ENCODE measurements at places on chromosomes 12 and 14.

- peak; percentile 96 for DNase-seq
Measured at GRCh38 chr12:108854451-108855283, 2.7 kb downstream of the SSH1 start.

GRCh38 chr14:66724996-66725395 lies 217.0 kb downstream of the GPHN start:
- DNase-seq = no peak

DNA sequence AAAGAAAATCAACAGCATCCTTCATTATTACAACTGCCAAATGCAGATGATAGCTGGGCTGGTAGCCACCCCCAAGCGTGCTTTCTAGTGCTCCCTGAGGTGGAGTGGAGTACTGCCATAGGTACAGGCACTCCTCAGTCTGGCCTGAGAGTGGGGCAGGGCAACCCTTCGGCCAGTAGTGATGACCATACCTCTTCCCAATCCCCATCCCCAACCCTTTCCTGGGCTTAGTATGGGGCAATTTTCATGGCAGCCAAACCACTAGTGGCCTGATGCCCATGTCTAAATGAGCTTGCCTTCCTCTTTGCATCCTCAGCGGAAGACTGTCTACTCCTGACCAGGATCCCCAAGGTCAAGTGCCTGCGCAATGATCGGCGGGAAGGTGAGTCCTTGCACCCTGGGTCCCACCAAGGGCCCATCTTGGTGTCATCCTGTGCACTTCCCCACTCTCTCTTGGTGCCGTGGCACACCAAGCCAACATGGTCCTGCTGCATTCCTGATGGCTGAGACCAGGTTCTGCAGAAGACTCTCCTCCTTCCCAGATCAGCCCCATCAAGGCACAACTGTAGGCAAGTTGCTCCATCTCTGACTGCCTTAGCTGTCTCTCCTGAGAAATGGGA lies 65.8 kb downstream of the GALNT16 start:
- DNase-seq = no peak

- no peak for DNase-seq
Measured at GRCh38 chr12:68893741-68894140, 39.2 kb downstream of the CPM start.

GRCh38 chr14:81233615-81234014 lies 12.9 kb upstream of the GTF2A1 start:
- DNase-seq = no peak

- DNase-seq = peak; percentile 11
Measured at GRCh38 chr12:78146365-78146772, 315.7 kb downstream of the NAV3 start.

DNA sequence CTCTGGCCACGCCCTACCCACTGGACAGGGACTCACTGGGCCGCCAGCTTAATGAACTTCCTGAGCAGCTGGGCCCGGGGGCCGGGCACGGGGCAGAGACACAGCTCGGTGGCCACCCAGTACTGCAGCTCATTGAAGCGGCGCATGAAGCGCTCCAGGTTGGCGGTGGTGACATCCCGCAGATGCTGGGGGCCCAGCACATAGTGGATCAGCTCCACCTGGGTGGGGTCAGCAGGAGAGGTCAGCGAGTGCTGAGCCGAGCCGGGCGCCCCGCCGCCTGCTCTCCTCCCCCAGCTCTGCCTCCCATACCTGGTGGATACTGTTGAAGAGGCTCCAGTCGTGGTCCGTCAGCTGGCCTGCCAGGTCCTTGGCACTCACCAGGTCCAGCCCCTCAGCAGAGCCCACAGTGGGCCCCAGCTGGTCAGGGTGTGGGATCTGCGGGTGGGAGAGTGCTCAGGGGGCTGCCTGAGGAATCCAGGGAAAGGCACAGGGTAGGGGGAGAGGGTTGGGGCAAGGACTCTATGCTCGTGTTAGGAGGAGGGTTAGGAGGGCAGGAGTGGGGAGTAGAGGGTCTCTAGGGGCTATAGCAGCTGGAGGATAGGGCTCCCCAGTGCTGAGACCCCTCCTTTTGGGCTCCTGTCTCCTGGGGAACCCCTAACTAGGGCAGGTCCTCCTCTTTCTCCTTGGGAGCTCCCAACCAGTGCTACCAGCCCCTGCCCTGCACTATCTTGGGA lies 15.5 kb upstream of the ENDOU start:
- DNase-seq = no peak

DNA sequence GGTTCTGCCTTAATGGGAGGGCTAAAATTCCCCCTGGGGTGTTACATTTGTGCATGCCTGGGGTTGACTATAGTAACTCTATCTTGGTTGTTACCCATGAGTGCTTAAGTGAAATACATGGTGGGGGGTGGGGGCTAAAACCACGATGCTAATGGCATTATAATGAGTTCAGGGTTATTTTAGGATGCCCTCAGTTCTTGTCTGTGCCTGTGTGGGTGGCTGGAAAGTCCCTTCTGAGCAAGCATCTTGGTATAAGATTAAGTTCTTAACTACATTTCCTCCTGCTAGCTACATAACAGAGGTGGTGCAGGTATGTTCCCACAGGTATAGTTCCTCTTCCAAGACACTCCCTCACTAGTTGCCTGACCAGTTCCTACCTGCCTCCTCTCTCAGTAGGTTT lies 822.3 kb downstream of the LRFN5 start:
- peak; percentile 21 for DNase-seq

- no peak for DNase-seq
Measured at GRCh38 chr12:52630599-52631200, 12.3 kb upstream of the KRT73 start.

GRCh38 chr14:26855077-26855753 lies 257.4 kb upstream of the NOVA1 start:
- no peak for DNase-seq

DNA sequence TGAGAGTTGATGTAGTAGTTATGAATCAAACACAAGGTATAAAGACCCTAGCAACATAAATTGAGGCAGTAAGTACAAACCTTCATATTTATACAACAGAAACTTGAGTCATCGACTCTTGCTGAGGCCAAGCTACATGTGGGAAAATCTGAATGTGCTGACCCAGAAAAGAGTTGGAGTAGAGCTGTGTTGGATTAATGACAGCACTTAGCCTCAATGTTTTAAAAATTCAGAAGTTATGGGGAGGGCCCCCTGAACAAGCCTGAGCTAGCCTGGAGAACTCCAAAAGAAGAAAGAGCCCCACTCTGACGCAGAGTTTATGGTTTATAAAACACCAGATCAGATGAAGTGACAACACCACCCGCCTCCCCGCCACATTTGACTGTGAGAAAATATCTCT lies 100.0 kb downstream of the DUSP6 start:
- no peak for DNase-seq

DNA sequence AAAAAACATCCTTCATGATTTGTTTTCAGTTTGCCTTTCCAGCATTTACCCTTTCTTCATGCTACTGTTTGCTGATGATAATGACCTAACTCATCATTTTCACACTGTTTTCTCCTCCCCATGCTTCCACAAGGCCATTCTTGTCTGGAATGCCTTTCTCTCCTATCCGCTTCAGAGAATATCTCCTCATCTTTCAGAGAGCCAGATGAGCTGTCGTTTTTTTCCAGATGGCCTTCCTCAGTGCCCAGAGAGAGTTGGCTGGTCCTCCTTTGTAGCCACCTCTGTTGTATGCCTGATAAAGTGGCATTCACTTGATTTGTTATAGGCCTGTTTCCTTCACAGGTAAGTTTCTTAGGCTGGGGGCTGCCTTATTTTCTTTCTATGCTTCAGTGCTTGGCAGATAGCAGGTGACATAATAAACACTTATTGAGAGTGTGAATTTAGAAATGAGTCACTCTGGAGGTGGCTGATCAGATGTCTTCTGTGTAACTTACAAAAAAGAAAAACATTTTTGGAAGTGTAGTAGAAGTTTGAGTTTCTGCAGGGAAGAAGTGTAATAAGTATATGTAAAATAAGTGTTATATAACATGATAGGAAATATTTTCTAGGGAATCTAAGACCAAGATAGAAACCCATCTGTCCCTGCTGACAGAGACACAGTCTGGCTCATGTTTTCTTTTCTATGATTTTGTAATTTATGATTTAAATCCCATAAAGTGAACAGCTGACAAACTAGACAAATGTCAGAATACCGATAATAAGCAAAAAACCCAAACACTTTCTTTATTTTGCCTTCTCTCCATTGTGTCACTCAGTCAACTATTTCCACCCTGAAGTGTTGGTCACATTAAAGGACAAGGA lies 174.5 kb downstream of the DACT1 start:
- no peak for DNase-seq

DNA sequence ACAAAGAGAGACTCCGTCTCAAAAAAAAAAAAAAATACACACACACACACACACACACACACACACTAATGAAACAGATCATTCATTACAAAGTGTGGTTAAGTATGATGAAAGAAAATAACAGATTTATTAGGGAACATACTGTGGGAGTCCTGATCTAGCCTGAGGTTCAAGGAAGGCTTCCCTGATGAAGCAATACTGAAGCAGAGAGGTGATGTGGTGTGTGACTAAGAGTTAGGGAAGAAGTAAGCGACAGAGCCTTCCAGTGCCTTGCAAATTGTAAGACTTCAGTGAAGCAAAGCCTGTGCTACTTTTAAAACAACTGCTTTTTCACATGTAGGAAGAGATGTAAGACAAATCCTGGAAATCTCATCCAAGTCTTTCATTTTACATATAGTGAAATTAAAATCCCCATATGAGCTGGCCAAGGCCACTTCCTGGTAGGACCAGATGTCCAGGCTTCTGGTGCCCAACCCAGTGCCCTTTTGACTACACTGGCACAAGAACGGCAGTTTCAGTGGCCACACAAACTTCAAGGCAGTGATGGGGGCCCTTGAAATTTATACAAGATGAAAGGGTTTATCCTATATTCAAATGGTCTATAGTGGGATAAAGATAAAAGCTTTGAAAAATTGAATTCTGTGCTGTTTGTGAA lies 86.2 kb downstream of the STON2 start:
- no peak for DNase-seq

DNA sequence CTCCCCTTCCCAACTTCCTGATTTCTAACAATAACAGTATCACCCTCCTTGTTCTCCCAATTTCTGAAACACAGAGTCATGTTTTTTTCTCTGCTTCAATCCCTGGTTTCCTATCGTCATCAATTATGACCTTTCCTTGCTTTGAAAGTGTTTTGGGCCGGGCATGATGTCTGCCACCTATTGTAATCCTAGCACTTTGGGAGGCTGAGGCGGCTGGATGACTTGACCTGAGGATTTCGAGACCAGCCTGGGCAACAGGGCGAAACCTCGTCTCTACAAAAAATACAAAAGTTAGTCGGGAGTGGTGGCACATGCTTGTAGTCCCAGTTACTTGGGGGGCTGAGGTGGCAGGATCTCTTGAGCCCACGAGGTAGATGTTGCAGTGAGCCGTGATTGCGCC lies 12.6 kb upstream of the GPR162 start:
- DNase-seq = no peak

DNA sequence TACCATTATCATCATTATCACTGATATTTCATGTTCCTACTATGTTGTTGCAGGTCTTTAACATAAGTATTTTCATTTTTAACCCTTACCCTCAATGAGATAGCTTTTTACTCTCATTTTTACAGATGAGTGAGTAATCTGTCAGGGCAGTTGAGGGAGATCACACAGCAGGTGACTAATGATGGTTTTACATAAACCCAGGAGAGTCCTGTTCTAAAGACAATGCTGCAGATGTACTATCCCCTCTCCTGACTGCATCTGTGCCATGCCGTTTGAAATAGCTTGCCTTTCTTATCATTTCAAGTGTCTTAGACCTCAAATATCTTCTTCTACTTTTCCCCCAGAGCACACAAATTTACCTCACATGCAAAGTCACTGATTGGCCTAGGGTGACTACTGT lies 1552.1 kb upstream of the SEL1L start:
- DNase-seq = no peak

DNA sequence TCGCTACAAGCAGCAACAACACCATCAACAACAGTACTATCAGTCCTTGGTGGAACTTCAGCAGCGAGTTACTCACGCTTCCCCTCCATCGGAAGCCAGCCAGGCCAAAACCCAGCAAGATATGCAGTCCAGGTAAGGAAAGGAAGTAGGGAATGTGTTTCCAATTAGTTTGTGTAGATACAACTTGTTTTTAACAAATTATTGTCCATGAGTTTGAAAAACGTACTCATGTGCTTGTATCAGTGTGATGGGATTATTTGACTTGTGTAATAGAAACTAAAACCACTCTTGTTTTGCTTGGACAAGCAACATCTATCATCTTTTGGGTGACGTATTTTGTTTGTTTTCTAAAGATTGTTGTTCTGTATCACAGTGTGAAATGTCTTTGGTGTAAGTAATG lies 137.9 kb downstream of the NAV3 start:
- no peak for DNase-seq

DNA sequence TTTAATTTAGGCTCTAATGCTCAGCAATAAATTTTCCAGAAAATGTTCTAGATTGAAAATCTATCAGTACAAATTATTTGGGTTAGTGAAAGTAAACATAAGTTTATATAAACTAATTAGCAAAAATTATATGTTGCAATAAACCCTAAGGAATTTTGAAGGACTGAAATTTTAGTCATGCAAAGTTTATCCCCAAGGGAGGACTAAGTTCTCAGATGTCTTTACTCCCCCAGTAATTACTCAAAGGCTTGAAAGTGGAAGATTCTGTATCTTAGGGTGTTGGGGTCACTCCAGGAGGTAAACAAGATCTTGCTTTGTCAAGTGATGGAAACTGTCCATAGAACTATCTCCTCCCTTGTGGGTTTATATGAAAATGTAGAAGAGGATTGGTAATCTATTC lies 183.7 kb downstream of the AKAP6 start:
- no peak for DNase-seq

DNA sequence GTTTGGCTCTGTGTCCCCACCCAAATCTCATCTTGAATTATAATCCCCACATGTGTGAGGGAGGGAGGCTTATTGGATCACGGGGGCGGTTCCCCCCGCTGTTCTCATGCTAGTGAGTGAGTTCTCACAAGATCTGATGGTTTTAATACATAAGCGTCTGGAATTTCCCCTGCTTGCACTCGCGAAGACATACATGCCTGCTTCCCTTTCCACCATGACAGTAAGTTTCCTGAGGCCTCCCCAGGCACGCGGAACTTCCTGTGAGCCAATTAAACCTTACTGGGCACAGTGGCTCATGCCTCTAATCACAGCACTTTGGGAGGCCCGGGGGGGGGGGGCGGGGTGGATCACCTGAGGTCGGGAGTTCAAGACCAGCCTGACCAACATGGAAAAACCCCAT lies 60.8 kb downstream of the R3HDM2 start:
- no peak for DNase-seq

- DNase-seq = no peak
Measured at GRCh38 chr14:94099006-94099405, 11.5 kb upstream of the IFI27 start.

- DNase-seq = no peak
Measured at GRCh38 chr14:54647378-54647777, 80.5 kb downstream of the SAMD4A start.

DNA sequence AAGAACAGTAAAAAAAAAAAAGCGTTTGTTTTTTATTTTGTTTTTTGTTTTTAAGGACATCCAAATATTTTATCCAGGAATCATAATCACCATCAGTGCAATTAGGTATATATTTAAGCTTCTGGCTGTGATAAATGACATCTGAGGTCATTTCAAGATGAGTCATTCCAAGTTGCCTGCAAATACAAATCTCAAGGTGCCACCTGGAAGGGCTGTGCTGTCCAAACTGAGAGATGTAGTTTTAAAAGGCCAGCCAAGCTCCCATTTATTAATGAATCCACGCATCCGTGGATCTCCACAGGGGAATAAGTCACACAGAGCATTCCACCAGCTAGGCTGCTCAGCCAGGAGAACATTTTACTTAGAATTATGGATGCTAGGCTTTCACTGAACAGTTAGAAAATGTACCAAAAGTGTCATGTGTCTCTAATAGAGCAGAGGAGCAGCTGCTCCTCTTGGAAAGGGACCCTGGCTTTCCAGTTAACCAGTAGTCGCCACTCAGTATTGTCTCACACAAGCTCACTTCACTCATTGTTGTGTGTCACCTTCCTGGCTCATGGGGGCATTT lies 1151.4 kb upstream of the TMEM132C start:
- peak; percentile 35 for DNase-seq
